NCI-H226 (cell line): ENCODE measurements at places on chromosomes 3 and 15.

- DNase-seq: no peak
Observed at GRCh38 chr15:99273801-99274200, 22.5 kb downstream of the LRRC28 start.

GRCh38 chr3:187740421-187741399 is 4.6 kb downstream of the BCL6 start:
- DNase-seq: peak; percentile 39

DNA sequence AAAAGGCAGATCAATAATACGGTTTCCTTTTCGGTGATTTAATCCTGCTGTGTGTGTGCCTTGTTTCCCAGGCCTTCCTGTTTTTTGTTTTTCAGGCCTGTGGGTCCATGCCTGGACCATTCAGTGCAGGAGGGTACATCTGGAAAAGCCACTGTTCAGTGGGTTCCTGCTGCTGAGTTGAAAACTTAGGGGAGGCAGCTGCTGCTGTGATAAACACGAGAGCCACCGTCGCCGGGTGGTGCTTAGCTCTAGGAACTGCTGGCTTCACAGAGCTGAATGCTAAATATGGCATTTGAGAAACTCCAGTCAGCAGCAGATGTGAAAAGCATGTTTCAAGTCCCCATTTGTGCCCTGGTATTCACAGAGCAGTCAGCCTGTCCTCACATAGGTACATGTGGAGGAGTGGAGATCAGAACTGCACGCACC is 44.0 kb downstream of the SYNM start:
- DNase-seq: no peak

DNA sequence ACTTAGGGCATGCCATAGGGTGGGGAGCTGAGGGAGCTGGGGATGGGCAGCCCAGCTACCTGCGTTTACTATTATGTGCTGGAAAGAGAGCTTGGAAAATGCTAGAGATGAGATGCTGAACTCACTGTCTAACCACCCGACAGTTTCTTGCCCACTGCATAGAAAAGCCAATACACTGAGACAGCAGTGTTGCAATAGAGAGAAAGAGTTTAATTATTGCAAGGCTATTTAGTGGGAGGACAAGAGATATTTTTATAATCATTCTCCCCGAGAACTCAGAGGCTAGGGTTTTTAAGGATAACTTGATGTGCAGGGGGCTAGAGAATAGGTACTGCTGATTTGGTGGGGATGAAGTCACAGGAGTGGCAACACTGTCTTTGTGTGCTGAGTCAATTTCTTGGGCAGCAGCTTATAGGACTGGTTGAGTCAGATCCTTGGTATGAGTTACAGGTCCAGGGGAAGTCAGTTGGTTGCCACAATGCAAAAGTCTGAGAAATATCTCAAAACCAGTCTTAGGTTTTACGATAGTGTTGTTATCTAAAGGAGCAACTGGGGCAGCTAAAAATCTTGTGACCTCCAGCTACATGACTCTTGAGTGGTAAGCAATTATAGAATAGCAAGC is 205.9 kb downstream of the GABRG3 start:
- DNase-seq: no peak

DNA sequence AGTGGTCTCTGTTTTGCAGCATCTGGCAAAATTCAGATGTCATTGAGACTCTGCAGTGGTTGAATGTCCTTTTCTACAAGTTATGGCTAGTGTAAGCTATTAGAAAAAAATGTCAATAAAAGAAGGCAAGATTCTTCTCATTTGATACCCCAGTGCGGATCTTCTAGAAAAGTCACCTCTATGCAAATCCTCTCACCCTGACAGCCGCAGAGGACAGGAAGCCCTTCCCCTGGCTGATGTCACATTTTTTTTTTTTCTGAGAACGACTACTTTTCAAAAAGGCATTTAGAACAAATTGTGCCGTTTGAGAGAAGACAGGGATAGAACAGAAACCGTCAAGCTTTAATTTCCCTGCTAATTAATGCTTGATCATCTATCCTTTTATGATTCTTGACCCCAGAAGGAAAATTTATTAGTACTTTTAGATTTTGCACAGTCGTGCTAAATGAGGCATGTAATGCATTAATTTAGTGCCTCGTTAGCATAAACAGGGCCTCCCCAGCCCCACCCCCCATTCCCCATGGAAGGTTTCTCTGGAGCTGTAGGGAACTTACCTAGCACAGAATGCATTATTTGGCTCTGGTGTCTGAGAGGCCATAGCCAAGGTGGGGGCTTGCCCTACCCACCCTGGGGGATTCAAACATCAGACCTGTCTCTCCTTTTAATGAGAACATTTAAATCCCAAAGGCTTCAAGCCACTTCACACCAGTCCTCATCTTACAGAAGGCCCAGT is 183.8 kb downstream of the OPA1 start:
- no peak for DNase-seq

- no peak for DNase-seq
Observed at GRCh38 chr3:120192579-120192978, 92.4 kb downstream of the GPR156 start.

- DNase-seq: no peak
Observed at GRCh38 chr3:70530626-70531025, 218.2 kb upstream of the MDFIC2 start.

DNA sequence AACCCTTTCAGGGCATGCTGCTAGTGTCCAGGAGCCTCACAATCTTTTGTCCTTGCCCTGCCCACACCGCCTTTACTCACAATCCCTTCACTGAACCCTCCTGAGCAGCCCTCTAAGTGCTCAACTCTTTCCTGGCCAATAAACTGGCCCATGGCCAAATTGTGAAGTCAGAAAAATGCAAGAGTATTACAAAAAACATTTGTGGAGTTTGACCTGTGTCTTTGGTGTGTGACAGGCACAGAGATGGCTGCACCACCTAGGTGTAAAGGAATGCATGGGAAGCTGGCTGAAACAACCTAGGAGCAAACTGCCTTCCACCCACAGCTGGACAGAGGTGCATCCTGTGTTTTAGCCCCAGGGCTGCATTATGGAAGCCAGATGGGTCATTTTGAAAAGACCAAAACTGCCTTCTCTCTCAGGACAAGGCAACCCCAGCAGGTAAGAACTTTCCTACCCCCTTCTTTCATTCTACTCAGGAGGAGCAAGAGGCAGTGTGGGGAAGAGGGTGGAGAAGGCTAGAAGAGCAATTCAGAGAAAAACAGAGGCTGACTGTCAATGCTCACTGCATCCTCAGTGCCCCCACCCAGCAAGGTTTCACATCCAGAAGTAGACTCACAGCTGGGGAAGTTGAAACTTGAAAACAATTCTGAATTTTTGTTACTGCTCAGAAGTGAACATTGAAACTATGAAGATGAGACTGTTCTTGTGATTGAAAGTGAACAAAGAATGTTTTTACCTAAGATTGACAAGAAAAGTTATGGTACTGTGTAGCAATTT is 78.6 kb downstream of the TRIM42 start:
- no peak for DNase-seq

DNA sequence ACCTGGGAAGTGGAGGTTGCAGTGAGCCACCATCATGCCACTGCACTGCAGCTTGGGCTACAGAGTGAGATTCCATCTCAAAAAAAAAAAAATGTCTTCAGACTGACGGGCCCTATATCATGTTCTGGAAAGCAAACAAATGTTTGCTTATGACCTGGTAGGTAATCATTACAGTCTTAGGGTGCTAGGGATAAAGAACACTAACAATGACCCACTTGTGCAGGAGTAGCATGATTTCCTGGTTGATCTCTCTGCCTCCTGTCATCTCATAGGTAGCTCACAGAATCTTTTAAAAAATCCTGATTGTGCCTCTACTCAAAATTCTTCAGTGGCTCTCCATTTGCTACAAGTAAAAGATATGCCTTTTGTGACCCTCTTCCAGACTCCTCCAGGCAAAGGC is 74.5 kb upstream of the TSPAN3 start:
- no peak for DNase-seq

- no peak for DNase-seq
Observed at GRCh38 chr3:159672728-159673688, 315.6 kb upstream of the IL12A start.

GRCh38 chr3:66068255-66068654 is 29.5 kb upstream of the MAGI1 start:
- DNase-seq: no peak

- no peak for DNase-seq
Observed at GRCh38 chr3:23372285-23372684, 169.2 kb downstream of the UBE2E2 start.

DNA sequence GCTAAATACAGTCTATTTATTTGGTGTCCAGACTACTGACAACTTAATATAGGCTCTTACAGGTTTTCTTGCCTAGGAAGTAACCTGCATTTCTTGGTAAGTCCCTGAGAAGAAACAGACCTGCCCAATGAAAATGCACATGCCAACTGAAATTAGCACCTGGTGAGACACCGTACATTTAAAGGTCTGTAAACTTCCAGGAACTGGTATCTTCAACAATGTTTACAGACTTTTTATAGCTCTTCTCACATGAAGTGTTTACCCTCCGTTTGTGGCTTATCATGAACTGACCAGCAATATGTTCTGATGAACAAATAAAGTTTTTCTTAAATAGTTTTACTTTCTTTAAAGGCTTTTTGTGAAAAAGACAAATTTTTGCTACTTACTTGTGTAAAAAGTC is 93.3 kb downstream of the PCCB start:
- no peak for DNase-seq
